Esophagus squamous epithelium (tissue), 5 donors: ENCODE measurements at places on chromosomes 2 and 18. TPM values are rescaled to one million over a fixed set of nuclear protein-coding genes. Genes with fewer than 3 reads are reported as not detected.

Gene ZNF396
- total RNA-seq = 1.7 TPM

Gene UGT1A3
- total RNA-seq = 3.7 TPM

- no peak for DNase-seq
Observed at GRCh38 chr2:31962757-31963361, 47.9 kb downstream of the MEMO1 start.

DNA sequence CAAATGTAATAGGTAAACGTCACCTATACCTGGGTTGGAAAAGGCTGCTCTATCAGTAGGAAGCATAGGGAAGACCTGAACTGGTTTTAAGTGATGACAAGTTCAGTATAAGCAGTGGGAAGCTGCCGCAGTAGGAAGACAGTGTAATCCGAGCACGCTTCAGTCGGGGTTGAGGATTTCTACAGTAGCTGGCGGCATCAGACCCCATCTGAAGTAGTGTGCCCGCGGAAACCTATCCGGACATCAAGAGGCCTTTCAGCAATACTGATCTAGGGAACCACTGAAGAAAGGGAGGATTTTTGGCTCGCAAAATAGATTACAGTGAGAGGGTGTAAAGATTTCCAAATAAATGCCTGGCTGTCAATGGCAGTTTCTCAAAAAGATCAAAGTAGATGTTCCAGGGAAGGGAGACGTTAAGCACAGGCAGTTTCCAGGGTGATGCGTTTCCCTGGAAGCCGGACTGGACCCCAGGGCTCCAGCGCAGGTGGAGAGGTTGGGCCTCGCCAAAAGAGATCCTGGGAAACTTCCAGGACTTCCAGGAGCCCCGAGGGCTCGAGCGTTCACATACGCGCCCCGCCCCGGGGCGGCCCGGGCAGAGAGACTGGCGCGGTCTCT is 5.3 kb downstream of the LOXL3 start:
- DNase-seq = no peak

DNA sequence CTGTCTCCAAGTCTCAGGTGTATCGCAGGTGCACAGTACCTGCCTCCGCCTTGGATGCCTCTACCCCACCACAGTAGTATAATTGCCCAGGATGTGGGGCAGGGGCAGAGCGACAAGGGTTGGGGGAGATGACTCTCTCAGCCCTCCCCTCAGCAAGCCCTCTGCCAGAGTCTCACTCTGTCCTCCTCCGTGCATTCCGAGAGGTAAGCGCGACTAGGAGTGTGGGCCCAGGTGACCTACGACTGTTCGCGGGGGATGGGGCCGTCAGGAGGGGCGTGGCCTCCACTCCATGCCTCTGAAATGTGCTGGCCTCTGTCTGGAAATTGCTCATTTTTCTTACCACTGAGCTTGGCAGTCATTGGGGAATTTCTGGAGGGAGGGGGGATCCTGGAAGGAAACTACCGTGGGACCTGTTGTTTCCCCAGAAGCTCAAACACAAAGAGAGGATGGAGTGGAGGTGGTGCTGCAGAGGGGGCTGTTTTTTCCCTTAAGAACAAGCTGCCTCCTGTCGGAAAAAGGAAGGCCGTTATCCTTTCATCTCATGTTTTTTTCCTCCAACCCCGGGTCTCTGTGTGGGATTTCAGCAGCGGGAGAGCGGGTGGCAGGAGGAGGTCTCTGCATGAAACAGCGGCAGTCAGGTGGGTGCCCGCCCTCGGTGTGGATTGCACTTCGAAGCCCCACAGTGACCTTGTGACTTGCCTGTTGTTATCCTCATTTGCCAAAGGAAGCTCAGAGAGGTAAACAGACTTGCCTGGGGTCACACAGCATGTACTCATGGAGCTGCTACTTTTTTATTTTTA is 13.0 kb upstream of the RALB start:
- no peak for DNase-seq

- DNase-seq = no peak
Observed at GRCh38 chr2:102238039-102238756, 51.4 kb downstream of the IL1RL2 start.
